ENCODE measurements at places on chromosomes 7 and 10.

DNA sequence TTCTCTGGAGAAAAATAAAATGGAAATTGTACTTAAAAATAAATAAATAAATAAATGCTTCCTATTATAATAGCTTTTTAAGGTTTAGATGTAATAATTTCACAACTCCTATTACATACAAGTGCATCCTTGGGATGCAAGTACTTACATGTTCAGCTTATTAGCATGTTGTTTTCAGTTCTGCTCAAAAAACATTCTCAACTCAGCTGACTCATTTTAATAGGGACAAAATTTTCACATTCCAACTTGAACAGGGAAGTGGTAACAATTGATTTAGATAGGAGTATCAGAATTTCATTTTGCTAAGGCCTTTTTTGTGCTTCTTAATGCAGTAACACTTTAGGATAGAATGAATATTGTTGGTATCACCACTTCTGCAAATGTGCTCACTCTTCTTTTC lies 16.7 kb upstream of the PAPSS2 start:
- ATAC-seq = no peak

- ATAC-seq = peak; percentile 86
Measured at GRCh38 chr10:87635498-87636312, 24.0 kb upstream of the PAPSS2 start.

GRCh38 chr7:46932676-46933424 lies 649.1 kb downstream of the TNS3 start:
- ATAC-seq = peak; percentile 92

- no peak for ATAC-seq
Measured at GRCh38 chr10:129334266-129334665, 132.8 kb upstream of the MGMT start.

- no peak for ATAC-seq
Measured at GRCh38 chr7:156039971-156040677, 227.9 kb upstream of the SHH start.

DNA sequence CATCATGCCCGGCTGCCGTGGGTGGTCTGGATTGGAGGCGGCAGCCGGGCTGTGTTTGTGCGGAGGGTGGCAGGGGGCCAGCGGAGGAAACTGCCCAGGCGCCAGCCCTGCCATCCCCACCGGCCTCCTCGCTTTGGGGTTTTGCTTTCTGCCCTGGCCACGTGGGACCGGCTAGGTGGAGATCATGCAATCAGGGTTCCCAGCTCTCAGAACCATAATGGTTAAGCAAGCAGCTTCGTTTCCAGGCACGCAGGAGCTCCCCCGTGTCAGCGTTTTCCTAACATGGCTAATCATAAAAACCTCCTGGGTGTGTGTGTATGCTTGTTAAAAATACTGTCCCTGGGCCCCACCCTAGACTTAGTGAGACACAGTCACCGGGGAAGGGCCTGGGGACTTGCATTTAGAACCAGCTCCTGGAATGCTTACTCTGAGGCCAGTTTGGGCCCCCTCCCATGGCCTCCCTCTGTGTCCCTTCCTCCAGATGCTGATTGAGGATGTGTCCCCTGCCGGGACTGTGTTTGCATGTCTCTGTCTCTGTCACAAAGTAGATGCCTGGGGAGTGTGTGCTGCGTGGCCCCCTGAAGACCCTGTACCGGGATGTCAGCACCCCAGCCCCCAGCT lies 119.3 kb downstream of the CUX1 start:
- no peak for ATAC-seq

- no peak for ATAC-seq
Measured at GRCh38 chr7:87204933-87205332, 14.6 kb downstream of the TMEM243 start.

DNA sequence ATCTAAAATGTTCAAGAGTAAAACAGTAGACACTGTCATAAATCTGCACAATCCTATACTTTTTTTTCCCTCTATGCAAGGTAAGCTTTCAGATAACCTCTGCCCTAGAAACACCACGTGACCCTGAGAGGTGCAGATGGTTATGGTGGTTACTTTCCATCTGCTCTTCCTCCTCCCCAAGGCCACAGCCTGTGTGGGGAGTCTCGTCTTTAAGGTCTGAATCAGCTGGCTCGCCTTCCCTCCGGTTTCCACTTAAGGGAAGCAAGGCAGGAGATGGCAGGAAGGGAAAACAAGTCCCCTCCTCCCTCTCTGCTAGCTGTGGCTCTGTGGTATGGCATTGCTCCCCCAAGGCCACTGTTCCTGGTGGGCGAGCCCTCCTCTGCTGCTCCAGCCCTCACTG lies 181.8 kb downstream of the GLI3 start:
- no peak for ATAC-seq

GRCh38 chr7:118826246-118826645 lies 601.7 kb downstream of the ANKRD7 start:
- ATAC-seq = no peak

DNA sequence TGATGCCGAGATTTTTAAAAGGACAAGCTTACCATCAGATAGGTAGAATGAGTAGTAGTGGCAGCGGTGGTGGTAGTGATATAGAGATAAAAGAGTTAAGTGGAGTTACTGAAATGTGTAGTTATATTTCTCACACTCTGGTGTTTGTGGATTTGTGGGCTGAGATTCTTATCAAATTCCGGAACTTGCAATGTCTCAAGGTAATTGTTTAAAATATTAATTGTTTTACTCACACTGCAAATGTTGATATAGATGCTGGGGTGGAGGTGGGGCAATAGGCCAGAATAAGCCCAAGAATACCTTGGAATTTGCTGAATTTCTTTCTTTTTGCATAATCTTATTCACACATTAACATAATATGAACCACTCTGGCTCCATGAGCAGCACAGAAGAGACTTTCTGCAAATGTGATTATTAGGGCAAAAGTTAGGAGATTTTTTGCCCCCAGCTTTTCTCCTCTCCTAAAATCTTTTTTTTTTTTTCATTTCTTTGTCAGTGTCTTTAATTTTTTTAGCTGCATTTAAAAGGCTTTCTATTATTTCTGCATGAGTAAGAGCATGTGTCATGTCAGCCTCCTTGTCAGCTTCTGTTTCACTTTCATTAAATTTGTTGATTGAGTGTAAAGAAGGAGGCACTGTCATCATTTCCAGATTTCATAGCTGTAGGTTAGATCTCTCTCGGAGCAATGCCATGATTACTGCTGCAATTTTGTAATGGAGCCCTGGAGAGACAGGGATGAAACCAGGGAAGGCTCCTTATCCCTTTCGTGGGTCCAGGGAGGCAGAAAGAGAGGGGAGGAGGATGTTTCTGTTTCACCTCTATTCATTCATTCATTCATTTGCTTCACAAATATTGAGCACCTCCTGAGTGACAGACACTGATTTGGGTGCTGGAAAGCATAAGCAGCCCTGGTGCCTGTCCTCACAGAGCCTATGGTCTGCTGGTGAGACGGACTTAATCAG lies 13.1 kb upstream of the SGMS1 start:
- ATAC-seq = no peak

GRCh38 chr10:117248750-117249465 lies 8.0 kb downstream of the SLC18A2 start:
- no peak for ATAC-seq

DNA sequence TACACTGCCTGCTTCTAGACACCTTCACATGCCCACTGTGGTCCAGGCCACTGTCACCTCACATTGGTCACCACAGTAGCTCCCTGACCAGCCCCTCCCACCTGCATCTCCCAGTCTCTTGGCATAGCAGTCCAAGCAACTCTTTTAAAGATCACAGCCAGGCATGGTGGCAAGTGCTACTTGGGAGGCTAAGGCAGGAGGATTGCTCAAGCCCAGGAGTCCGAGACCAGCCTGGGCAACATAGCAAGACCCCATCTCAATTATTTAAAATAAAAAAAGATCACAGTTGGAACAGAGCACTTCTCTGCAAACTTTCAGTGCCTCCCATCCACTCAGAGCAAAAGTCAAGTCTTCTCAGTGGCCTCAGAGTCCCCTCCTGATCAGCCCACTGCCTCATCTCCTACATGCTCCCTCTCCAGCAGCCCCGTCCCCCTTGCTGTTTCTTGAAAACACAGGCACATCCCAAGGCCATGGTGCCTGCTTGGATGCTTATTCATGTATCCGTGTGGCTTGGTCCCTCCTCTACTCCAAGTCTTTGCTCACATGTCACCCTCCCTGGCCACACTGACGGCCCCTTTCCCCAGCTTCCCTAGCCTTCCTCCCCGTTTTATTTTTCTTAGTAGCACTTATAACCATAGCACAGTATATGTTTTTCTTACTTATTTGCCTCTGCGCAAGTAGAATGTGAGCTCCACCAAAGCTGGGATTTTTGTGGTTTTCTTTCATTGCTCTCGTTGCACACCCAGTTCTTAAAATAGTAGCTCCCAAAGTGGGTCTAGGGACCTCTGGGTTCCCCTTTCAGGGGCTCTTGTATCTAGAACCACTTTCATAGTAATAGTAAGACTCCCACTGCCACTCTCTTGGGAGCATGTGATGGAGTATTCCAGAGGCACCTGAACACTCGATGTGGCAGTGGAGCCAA lies 19.5 kb downstream of the TSPAN15 start:
- no peak for ATAC-seq

GRCh38 chr10:51758366-51758765 lies 59.0 kb upstream of the CSTF2T start:
- ATAC-seq = no peak

DNA sequence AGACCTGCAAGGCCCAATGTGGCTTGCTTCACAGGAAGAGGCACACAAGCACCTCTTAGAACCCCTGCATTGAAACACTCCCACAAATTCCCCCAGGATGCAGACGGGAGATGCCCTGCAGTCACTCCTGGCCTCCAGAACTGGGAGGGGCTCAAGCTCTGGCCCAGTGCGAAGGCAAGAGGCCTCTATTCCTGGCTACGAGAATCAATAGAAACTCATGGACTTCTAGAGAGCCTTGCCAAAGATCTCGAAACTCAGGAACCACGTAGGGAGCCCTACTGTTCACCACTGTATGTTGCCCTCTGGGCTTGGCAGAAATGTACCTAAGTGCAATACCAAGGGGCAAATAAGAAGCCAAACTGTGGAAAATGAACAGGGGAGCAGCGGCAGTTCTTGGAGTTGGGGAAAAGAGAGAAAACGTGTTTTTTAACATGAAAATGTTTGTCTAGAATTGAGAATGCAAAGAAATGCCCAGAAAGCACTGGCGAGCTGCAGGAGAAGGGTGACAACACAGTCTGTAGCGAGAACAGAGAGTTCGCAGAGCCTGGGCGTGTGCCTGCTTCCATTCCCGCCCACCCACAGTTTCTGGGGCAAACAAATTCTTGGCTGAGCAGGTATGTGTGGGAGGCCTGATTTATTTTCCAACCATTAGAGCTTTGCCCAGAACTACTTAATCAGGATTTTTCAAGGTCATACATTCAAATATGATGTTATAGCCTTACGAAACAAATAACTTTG lies 260.5 kb upstream of the KLF14 start:
- no peak for ATAC-seq

- ATAC-seq = no peak
Measured at GRCh38 chr10:27865221-27865635, 119.6 kb upstream of the MKX start.

All from SK-N-SH treated with all-trans-retinoic acid at 6 μM for 48 hours (cell line).